Jurkat, Clone E6-1 (cell line): ENCODE measurements at places on chromosomes 7 and 10.

DNA sequence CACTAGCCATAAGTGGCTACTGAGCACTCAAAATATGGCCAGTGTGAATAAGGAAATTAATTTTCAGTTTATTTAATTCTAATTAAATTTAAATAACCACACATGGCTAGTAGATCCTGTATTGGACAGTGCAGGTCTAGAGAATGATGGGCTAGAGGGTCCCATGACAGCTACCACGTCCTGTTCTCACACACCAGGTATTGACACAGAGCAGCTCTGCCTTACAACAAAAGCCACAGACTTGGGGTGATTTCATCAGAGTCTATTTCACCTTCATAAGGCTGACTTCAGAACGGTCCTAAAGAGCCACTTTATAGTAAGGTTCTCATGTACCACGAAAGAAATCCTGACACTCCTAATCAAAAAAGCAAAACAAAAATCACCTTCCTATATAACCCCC is 111.3 kb downstream of the UBE2H start:
- DNase-seq, result no peak

GRCh38 chr10:3959370-3960325 is 174.6 kb upstream of the KLF6 start:
- DNase-seq, result no peak

- peak; percentile 35 for DNase-seq
Observed at GRCh38 chr10:74103560-74104258, 46.9 kb downstream of the AP3M1 start.

DNA sequence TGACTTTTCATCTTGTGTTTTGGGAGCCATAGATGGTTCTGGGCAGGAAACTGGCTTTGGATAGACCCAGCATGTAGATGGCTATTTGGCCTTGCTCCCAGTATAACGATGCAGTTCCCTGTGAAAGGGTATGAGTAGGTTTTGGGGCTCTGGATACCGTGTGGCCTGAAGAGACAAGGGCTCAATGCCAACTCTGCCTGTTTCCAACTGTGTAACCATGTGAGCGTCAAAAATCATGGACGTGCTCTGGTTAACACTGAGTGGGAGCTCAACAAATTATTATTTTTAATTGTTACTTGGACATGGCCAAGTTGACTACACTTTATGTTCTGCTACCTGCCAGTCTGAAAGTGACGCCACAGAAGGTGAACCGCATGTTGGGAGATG is 41.8 kb downstream of the EGFR start:
- DNase-seq, result no peak

GRCh38 chr7:30465046-30465810 is 13.4 kb downstream of the NOD1 start:
- no peak for DNase-seq

- DNase-seq, result no peak
Observed at GRCh38 chr10:29932991-29933390, 126.4 kb downstream of the JCAD start.

DNA sequence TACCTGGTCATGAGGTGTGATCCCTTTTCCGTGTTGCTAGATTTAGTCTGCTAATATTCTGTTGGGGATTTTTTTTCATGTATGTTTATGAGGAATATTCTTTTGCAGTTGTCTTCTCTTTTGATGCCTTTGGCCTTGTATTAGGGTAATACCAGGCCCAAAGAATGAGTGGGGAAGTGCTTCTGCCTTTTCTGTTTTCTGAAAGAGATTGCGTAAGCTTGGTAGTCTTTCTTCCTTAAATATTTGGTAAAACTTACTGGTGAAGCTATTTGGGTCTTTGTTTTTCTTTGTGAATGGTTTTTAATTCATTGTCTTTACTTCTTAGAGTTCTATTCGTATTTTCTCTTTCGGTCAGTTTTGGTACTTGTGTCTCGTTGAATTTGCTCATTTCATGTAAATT is 51.1 kb downstream of the SHH start:
- DNase-seq, result no peak

DNA sequence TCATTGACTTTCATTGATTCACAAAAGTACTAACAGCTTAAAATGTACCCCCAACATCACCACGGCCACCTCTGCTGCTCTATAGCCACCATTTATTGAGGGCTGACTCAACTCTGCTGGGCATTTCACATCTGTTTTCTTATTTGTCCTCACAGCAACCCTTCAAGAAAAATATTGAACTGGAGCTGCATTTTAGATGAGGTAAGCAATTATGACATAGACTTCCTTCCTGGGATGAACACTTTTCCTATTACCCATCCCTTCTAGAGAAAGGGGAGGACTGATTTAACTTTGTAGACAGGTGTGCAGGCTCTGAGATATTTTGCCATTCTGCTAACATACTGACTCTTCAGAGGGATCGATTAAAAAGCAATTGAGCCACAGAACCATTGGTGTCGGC is 217.4 kb downstream of the CACNA2D1 start:
- no peak for DNase-seq

- DNase-seq, result no peak
Observed at GRCh38 chr10:126867567-126868365, 37.5 kb upstream of the DOCK1 start.

DNA sequence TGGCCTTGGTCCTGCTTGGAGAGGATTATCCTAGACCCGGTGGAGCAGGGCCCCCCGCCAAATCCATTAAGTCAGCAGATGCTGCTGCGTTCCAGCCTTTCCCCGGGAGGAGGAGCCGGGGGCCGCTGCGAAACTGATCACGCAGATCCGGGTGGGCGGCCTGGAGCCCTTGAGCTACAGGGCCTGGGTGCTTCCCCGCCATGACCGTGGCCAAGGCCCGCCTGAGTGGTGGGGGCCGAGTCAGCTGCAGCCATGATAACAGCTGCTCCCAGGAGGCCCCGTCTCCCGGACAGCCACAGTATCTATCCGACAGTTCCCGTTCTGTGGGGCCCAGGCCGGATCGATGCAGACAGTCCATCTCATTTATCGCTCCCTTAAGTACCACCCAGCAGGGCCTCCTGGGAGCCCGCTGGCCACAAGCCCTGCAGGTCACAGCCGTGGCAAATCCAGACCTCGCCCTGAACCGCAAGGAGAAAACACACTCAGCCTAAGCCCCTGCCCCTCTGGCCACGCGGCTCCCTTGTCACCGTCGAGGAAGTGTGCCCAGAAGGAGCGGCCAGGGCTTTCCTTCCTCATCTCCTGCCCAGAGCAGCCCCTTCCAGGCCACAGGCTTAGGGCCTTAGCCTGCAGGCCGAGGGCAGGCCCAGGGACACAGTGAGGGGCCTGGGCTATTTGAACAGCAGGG is 34.4 kb upstream of the SLC29A4 start:
- DNase-seq, result no peak

- no peak for DNase-seq
Observed at GRCh38 chr7:70712942-70713341, 419.0 kb upstream of the GALNT17 start.

- DNase-seq, result no peak
Observed at GRCh38 chr7:71184136-71184535, 52.2 kb downstream of the GALNT17 start.

DNA sequence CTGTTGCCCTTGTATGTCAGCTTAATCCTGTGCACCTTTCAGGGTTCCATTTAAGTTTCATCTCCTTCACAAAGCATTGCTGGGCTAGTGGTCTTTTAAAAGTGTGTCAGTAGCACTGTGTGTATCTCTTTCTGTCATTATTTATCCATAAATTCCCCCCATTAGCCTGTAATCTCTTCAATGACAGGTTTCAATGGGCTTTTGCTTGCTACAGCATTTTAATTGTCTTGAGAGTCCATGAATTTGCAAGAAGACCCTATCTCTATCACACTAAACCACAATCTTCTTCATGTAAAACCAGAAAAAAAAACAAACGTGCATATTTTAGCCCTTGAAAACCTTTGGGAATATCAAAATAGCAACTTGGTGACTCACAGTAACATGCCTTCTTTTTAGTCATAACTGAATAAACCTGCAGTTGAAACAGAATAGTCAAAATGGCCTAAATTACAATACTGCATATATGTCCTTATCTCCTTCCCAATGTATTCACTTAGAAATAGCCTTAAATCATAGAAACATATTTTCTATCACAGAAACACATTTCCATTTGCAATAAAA is 118.6 kb downstream of the PON1 start:
- no peak for DNase-seq

DNA sequence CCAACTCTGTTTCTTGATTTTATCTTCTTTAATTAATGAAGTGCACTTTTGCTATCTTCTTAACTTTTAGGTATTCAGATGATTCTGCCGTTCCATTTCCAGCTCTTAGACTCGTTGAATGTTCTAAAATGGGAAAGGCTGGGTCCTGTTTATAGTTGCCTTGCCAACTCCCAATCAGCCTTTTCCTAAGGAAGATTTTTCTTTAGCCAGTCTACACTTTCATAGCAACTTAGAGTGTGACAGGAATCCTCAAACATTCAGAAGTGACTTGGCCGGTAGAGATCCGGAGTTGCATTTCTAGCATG is 23.0 kb upstream of the TRIL start:
- DNase-seq, result no peak

- no peak for DNase-seq
Observed at GRCh38 chr10:58512491-58513187, at the start of gene BICC1. Gene BICC1, plus strand, starts transcription at chr10:58512872. Its CDS starts 272 bp downstream, at chr10:58513144.

DNA sequence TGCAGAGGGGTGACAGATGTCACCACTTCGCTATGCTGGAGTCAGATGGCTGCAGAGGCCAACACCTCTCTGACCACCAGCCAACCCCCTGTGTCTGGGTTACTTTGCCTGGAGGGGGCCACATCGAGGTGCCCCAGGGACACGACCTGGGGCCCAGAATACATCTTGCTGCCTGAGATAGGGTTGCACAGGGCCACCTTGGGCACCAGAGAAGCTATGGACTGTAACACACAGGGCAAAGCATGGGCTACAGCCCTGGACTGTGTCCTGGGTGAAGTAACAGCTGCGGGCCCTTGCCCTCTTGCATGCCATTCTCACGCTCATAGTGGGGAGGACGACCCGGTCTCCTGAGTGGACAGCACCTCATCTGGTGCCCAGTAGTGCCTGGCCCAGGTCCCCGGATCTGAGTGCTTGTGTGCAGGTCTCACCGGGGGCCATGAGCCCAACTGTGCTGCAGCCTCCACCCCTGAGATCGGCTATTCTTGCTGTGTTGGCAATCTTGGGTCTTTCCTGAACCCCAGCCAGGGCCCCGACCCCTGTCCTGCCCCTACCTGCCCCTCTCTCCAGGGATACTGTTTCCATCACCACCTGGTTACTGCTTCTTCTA is 115.2 kb upstream of the GDF10 start:
- DNase-seq, result no peak

DNA sequence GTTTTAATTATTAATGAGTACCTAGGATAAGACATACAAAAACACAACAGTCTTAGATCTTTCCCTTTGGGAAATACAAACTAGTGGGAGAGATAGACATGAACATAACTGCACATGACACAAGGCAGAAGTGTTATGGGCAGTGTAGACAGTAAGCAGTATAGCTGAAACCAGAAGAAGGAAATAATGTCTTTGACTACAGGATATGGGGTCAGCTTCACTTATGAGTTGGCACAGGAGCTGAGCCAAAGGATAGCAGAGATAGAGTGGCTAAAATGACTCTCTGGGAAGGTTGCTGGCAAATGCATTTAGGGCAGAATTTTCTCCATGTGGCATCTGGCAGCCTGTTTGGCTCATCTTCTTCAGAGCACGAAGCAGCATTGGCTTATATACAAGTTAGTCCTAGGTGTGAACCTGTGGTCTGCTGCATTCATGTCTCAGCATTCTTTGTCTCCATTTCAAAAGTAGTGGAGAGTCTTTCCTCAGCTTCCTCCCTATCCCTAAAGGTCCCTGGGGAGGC is 60.3 kb upstream of the FEZF1 start:
- DNase-seq, result no peak

- no peak for DNase-seq
Observed at GRCh38 chr10:110748970-110749369, 104.8 kb downstream of the RBM20 start.

DNA sequence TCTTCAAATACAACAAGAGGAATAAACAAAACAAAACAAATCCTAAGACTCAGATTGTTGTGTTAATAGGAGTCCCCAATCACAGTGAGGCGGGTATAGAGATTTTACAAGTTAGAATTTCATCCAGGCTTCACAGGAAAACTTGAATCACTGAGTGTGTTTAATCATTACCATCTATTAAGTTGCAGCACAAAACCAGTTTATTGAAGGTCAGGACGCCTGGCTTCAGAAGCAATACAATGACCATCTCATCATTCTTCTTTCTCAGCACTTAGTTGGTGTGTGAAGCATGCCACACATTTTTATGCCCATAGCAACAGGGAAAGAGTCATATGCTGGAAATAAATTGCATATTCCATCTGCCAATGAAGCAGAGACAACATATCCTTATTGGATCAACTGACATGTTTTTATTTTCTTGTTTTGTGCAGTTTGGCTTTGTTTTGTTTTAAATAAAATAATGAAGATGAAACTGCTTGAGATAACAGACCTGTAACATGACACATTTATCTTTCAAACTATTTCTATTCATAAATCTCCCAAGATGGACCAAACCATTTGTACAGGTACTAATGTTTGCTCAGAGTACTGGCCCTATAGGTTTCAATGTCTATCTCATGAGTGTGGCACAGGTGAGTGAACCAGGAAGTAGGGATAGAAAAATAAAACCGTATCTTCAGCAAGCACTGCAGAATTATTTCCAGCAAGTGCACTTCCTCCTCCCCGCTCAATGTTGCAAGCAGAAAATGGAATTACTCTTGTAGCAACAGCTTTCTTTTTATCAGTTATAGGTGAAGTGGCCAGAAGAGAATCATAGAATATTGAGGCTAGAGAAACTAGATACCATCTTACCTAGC is 40.4 kb downstream of the TAC1 start:
- DNase-seq, result no peak

- peak; percentile 10 for DNase-seq
Observed at GRCh38 chr10:10855151-10855581, 162.5 kb upstream of the CELF2 start.

DNA sequence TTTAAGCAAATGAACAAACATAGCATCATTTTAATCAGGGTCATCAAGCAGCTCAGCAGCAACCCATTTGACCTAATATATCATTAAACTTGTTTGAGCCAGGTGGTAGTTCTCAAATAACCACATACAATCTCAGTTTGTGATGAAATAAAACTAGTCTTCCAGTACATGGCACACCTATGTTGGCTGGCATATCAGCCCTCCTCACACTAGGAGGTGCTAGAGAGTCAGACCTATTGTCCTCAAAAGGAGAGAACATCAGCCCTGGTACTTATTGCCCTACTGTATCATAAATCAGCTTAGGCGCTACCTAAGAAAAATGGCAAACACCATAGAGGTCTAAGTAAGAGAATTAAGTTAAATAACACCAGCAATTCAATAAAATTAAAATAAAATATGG is 81.7 kb downstream of the CABCOCO1 start:
- DNase-seq, result no peak

GRCh38 chr7:121037957-121038716 is 49.6 kb downstream of the CPED1 start:
- DNase-seq, result no peak

DNA sequence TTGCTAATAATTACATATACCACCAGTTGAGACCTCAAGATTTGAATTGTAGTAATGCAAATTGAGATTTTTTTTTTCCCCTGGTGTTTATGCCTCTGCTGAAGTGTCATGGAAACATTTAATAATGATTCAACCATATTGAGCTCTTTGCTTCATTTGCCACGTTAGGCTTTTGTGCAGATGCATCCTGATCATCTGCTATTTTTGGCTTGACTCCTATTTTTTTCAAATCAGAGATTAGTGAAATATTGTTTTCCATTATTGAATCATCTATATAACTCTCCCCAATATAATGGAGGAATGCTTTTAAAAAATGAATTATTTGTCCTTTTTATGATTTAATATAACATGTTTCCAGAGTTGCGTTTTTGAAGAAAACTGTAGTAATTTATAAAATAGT is 115.1 kb downstream of the SRI start:
- DNase-seq, result no peak

- DNase-seq, result no peak
Observed at GRCh38 chr10:130750441-130750840, 561.1 kb downstream of the TCERG1L start.

GRCh38 chr10:123521076-123521475 is 145.1 kb upstream of the GPR26 start:
- no peak for DNase-seq
